Right cardiac atrium (tissue), 5 donors: ENCODE measurements at places on chromosomes 6 and 20. TPM values are rescaled to one million over a fixed set of nuclear protein-coding genes. Genes with fewer than 3 reads are reported as not detected.
A peak's percentile ranks its signal among the peaks of the same experiment; 100 is the strongest.

DNA sequence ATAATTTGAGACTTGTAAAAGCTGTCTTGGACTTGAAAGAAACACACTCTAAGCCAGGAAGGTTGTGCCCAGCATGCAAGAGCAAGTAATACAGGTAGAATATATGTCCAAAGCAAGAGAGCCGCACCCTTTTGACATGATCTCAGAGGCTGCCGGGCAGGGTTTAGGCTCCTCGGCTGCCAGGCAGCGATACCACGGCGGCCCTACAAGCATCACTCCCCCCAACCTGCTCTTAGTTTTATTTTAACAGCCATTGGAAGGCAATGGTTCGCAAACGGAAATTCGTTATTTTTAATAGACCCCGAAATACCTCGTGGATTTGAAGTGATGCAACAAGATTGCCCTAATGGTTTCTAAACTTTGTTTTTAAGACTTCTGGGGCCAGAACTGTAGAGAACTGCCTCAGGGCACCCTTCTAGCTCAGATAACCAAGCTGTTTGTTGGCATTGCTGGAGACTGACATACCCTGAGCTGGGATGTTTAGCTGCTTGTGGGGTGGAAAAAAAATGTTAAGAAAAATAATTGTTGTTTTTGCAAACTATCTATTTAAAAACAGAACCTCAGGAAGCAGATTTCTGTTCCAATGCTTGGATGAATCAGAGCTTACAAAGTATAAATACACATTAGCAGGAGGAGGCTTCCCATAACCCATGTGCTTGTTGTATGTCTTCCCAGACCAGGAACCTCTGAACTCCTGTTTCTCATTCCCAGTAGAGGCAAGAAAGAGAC, 39.0 kb downstream of the JAG1 start:
- no peak for DNase-seq

GRCh38 chr20:18314786-18315406, 26.6 kb downstream of the ZNF133 start:
- no peak for DNase-seq

GRCh38 chr20:53216856-53217576, 244.9 kb downstream of the TSHZ2 start:
- peak; percentile 63 for DNase-seq

GRCh38 chr6:11970114-11970513, 42.0 kb upstream of the HIVEP1 start:
- DNase-seq = no peak

DNA sequence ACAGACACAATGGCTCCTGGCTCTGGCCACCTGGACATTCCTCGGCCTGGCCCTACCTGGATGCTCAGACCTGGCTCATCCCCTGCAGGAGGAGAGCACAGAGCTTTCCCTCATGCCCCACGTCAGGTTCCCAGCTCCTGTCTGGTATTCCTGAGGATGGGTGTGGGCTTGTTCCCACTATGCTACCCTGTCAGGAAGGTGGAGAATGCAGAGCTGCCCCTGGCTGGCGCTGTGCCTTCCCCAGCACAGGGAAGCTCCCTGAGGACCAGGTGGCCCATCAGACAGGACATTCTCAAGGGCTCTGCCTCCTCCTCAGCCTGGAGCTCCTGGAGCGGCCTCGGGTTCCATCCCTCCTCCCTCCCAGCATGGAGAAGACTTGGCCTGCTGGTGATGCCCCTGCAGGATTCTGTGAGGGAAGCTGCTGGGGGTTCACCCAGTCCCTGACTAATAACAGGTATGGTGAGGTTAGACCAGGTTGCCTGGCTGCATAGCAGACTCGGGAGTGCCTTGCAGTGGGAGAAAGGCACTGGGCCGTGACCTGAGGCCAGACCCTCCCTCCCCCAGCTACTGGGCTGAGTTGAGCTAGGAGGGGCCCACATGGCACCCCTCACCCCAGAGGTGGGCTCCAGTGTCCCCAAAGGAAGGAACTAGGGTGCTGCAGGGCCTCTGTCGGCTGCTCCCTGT, 156.0 kb upstream of the MLN start:
- no peak for DNase-seq

DNA sequence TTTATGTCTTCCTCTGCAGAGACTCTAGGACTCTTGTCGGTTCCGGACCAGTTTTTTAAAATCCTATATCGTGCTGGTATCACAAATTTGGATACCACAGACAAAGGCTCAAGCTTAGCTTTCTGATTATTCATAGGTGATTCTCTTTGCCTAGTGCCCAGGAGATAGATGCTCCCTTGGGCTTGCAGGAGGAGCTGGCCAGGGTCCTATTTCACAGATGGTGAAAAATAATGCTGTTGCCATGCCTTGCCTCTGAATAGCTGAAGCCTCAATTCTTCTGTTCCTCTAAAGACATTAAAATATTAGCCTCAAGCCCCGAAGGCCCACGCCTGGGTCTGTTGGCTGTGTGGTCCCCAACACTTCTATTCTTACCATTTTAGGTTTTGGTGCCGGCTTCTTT, 123.9 kb upstream of the BACH2 start:
- DNase-seq = no peak

DNA sequence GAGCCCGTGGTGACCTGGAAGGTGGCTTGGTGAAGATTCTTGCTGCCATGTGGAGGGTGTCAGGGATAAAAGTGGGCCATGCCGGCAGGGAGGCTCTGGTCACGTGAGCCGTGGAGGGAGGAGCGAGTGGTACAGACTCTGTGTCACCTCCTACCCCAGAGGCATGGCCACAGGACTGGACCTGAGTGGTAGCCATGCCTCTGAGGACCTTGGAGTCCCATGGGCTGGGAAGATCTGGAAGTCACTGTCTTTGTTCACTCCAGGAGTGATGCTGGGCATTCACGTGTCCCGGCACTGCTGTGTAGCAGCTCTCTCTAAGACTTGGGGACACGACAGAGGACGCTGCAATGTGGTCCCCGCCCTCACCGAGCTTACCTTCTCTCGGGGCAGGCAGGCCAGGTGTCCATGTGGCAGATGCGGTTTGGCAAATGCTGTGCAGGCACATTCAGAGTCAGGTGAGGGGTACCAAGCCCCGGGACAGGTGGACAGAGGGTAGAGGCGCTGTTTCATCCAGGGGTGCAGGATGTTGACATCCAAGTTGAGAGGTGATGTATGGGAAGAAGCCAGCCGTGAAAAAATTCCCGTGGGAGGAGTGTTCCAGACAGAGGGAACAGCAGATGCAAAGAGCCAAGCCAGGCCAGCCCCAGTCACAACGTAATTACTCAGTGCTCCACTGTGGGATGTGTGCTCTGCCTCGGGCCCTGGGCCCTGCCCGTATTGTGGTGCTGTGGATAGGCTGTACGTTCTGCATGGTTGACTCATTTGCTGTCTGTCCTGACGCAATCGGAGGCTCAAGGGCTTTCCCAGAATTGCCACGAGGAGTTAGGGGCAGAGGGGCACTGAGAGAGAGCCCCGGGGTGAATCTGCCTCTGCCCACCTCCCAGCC, 307.8 kb downstream of the TAF4 start:
- DNase-seq = no peak

DNA sequence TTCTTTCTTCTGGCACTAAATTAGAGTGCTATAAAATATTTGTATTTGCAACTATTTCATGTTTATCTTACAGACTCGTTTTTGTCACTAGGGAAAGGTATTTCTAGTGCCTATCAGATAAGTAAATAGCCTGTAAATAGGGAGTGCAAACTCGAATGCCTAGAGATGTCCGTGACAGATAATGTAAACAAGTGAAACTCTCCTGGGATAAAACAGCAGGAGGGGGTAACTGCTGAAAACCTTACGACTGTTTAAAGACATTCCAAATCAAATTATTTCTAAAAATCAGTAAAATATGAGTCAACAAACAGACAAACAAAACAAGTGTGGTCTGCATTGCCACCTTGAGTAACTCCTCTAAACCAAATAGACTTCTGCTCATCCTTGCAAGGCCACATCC, 932.1 kb downstream of the EYS start:
- no peak for DNase-seq

DNA sequence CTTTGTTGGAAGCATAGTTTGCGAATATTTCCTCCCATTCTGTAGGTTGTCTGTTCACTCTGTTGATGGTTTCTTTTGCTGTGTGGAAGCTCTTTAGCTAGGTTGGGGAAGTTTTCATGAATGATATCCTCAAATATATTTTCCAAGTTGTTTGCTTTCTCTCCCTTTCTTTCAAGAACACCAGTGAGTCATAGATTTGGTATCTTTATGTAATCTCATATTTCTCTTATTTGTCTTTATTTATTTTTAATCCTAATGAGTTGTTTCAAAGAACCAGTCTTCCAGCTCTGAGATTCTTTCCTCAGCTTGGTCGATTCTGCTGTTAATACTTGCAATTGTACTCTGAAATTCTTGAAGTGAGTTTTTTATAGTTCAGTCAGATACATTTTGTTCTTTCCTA, 628.0 kb upstream of the ID4 start:
- DNase-seq = no peak

- DNase-seq = no peak
Observed at GRCh38 chr6:35170166-35170565, 29.0 kb upstream of the TCP11 start.

LY86 gene
- polyA plus RNA-seq = 1.7 TPM

ELOVL4 gene
- polyA plus RNA-seq = 0.61 TPM

NOX3 gene
- polyA plus RNA-seq = not detected
